ENCODE measurements at places on chromosomes 4 and X. TPM values are rescaled to one million over a fixed set of nuclear protein-coding genes. Genes with fewer than 3 reads are reported as not detected.

The S100G gene
- not detected for total RNA-seq

The TCEAL5 gene
- total RNA-seq = not detected

The SLC7A11 gene
- 9.9 TPM for total RNA-seq

The ADH1B gene
- total RNA-seq = not detected

The UGT2A1 gene
- not detected for total RNA-seq

The BTK gene
- total RNA-seq = under 0.01 TPM

The DCAF12L1 gene
- 0.65 TPM for total RNA-seq

The USP51 gene
- total RNA-seq = 3.3 TPM

The MAGEA9B gene
- not detected for total RNA-seq

The ENPEP gene
- total RNA-seq = 3.9 TPM

The UGT2B7 gene
- total RNA-seq = 185 TPM

The HGFAC gene
- not detected for total RNA-seq

The ZCCHC13 gene
- not detected for total RNA-seq

The CCDC110 gene
- 1.1 TPM for total RNA-seq

The IDUA gene
- total RNA-seq = 2.0 TPM

The YIPF7 gene
- total RNA-seq = not detected

The BMX gene
- total RNA-seq = not detected

The SORCS2 gene
- 1.3 TPM for total RNA-seq

The ADGRG2 gene
- 16.5 TPM for total RNA-seq

The AGTR2 gene
- not detected for total RNA-seq

The SPANXN3 gene
- not detected for total RNA-seq

The GPR34 gene
- total RNA-seq = not detected

The COL25A1 gene
- 7.8 TPM for total RNA-seq

The MSN gene
- total RNA-seq = 184 TPM

The SMARCA1 gene
- 20.2 TPM for total RNA-seq

The PF4V1 gene
- not detected for total RNA-seq

The RAB41 gene
- not detected for total RNA-seq

The PCDH10 gene
- 0.81 TPM for total RNA-seq

The ATP2B3 gene
- total RNA-seq = under 0.01 TPM

The POLN gene
- 0.16 TPM for total RNA-seq

The MAGEC2 gene
- total RNA-seq = not detected

The SPIN4 gene
- 2.4 TPM for total RNA-seq

The UTP3 gene
- total RNA-seq = 11.4 TPM

The SMS gene
- total RNA-seq = 170 TPM

The KCND1 gene
- total RNA-seq = 3.4 TPM

Measured in mesangial cell (primary cell).